ENCODE measurements at places on chromosomes 12 and 14.

- DNase-seq = no peak
Measured at GRCh38 chr14:78182722-78183121, 12.5 kb downstream of the NRXN3 start.

- no peak for DNase-seq
Measured at GRCh38 chr12:122080149-122081082, 1.9 kb downstream of the MLXIP start.

DNA sequence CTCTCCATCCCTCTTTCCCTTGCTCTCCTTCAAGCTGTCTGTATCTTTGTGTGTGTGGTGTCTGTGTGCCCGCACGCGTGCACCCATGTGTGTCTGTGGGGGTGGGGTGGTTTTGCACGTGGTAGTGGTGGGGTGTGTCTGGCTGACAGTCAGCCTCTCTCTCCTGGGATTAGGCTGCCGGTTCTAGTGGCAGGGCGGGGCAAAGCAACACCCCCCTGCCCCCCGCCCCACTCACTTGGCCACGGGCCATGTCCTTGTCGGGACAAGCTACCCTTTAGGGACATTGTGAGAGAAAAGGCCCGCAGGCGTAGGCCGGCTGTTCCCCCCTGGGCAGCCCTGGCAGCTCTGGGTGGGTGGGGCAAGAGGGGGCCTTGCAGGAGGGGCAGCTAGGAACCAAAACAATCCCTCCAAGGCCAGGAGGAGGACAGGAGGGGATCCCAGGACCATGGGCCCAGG, 182.6 kb downstream of the ALG10 start:
- peak; percentile 8 for DNase-seq

DNA sequence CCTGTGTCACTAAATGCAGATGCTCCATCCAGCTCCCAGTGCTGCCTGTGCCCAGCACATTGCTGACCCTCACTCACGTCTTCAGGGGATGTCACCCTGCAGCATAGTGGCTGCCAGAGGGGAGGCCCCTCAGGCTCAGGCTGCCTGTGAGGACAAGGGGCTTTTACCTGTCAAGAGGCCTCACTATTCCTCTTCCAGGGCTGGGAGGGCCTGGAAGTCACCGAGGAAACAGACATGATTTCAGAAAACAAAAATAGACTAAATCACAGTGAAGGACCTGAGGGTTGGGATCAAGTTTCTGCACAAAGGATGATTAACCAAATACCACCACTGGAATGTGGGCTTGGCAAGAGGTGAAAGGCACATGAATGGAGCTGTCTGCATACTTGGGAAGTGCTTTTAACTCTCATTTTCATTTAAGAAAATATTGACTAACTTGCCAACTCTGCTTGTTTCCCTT, 1202.3 kb downstream of the BCL11B start:
- DNase-seq = no peak

DNA sequence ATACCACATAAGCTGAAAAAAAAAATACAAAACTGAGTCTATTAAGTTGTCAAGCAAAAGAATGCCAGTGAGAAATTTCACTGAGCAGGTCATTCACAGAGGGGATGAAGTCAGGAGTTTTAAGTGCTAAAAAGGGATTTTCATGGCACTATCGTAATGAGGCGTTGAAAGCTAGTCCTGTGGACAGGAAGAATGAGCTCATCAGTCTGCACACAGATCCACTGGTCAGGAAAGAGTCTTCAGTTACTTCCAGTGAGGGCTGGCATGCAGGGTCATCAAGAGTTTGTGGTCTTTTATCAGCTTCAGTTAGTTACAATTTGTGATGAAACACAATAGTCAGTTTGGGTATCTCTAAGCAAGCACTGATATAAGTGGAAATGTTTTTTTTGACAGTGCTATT, 88.1 kb upstream of the WSCD2 start:
- DNase-seq = no peak

DNA sequence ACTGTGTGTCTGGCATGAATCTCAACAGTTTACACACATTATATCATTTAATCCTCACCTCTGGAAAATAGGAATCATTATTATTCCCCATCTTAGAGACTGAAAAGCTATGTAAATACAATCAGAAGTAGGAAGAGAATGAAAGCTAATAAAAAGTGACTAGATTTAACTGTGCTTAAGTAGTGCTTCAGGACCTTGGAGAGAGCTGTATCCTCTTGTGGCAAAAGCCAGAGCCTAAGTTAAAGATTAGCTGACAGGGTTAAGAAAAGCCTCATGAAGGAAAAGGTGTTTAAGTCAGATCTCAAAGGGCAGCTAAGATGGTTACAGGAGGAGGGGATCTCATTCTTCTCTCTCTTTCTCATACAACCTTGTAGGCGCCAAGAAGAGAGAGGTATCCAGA, 65.3 kb upstream of the TMEM233 start:
- no peak for DNase-seq

DNA sequence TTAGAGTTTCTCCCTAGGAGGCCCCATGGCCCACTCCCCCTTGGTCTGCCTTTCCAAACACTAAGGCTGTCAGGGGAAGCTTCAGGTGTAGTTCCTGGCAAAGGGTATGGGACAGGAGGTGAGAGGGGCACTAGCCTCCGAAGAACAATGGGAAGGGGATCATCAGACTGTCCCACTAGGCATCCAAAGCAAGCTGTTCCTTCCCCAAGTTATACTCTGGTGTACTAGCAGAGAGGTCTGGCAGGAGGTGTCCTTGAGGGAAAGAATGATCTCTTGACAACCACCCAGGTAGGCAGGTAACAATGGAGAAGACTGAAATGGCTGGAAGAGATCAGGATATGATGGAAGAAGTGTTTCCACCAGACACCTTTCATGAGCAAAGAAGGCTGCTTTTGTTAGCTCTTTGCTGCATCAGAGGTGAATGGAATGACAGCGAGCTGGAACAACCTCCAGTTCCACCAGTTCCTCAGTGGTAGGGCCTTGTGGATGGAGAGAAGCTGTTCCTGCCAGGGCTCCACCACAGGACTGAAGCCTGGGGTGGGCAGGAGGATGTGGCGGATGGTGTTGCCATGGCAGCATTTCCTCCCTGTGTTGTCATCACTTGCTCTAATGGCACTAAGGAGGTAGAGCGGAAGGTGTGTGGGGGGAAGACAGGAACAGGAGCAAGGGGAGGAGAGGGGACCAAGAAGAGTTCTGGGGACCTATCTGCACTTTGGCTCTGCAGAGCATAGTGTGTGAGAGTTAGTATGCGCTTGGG, 2.3 kb upstream of the AGAP2 start:
- DNase-seq = no peak

DNA sequence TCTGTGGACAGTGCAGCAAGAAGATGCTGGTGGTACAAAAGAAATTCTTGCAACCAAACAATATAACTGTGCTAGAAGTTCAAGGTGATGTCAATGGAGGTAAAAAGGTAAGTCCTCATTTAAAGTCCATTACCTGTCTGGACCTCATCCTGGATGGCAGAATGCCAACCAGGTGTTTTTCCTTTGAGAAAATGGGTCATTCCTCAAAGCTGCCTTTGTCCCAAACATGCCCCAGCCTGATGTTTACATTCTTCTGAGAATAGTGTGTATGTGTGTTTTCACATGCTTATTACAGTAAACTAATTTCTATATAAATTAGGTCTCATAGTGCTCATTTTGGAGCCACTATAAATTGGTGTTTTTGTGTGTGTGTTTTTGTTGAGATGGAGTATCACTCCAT, 24.9 kb downstream of the ACTR6 start:
- DNase-seq = no peak

DNA sequence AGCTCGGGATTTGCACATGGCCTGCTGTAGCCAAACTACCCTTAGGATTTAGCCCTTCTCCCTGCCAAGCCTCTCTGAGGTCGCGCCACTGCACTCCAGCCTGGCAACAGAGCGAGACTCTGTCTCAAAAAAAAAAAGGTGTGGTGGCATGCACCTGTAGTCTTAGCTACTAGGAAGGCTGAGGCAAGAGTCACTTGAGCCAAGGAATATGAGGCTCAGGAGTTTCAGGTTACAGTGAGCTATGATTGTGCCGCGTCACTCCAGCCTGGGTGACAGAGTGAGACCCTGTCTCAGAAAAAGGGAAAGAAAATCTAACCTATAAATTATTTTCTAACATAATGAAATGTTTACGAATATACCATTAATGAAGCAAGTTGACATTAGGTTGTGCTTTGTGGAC, 29.7 kb downstream of the ESRRB start:
- DNase-seq = no peak

DNA sequence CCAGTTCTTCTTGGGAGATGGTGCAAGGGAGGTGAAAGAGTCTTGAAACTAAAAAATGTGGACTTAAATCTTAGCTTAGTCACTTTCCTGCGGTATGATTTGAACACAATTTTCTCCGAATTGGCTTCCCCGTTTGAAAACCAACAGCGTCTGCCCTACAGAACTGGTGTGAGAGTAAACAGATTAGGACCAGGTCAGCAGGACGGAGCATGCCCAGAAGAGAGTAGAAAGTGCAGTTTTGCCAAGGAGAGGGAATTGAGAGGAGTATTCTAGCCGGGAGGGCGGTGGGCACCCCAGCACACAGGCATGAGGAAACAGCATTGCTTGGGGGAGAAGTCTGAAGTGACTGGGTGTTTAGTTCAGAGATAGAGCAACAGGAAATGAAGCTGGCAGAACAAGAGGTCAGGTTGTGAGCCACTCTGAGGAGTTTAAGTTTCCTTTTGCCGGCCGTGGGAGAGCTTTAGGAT, 927.1 kb downstream of the VRK1 start:
- no peak for DNase-seq

DNA sequence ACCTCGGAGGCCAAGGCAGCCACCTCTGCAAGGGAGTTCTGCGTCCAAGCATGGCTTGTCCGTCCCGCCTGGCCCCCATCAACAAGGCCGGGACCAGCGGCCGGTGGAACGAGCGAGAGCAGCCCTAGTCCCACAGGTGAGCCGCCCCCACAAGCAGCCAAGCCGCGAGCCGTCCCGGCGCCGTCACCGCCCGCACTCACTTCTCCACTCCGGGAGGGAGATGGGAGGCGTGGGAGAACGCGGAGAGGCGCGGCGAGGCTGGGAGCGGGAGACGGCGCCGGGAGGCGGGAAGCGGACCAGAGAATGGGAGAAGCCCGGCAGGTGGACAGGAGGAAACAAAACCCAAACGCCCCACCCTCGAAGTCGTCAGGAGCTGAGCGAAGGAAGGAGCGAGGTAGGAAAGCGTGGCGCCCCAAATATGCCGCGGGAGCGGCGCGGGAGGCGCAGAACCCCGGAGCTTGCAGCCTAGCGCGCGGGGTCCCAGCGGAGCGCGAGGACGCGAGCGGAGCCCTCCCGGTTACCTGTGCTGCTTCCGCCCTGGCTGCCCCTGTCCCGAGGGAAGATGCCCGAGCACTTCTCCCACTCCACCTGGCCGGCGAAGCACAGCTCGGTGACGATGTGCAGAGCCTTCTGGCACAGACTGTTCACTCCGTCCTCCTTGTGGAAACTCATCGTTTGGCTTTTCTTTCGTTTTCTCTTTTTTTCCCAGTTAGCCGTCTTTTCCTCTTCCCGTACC, 600 bp downstream of the SYT10 start:
- peak; percentile 49 for DNase-seq

GRCh38 chr14:22438742-22439141, 150.3 kb downstream of the DAD1 start:
- DNase-seq = no peak

Data from K562 (cell line).